ENCODE measurements at places on chromosomes 3 and 15.

DNA sequence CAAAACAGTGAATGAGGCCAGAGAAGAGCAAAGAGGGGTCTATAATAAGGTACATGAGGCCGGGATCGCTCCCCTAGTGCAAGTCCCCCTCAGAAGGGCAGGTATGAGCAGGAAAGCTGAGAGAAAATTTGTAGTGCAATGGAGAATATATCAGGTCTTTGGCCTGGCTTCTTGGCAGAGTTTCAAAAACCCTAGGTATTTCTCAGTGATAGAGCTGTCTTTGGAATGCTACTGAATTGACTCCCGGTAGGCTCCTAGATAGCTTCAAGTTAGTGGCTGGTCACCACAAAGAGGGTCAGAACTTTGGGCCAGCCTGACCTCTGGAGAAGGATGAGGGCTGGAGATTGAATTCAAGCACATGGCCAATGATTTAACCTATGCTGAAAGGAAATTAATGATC, 30.6 kb upstream of the OXTR start:
- DNase-seq = no peak

GRCh38 chr3:61182662-61183061, 68.6 kb downstream of the FHIT start:
- DNase-seq = no peak

GRCh38 chr3:46960835-46961234, 15.7 kb downstream of the CCDC12 start:
- no peak for DNase-seq

DNA sequence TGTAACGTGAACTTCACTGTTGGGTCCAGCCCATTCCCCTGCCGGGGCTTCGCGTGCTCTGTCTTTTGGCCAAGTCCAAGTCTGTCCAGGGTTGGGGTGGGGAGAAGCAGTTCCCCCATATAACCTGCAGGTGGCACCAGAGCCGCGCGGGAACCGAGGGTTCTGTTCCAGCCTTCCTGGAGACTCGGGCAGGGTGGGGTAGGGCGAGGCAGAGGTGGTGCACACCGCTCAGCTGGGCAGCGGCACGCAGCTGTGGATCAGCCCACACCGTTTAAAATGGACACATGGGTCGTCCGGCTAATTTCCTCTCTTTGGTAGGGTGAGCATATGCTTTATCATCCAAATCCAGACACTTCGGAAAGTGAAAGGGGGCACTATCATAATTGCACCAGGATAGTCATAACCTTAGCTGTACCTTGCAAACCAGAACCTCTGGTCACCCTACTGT, 118.1 kb downstream of the TBC1D2B start:
- DNase-seq = peak; percentile 81

DNA sequence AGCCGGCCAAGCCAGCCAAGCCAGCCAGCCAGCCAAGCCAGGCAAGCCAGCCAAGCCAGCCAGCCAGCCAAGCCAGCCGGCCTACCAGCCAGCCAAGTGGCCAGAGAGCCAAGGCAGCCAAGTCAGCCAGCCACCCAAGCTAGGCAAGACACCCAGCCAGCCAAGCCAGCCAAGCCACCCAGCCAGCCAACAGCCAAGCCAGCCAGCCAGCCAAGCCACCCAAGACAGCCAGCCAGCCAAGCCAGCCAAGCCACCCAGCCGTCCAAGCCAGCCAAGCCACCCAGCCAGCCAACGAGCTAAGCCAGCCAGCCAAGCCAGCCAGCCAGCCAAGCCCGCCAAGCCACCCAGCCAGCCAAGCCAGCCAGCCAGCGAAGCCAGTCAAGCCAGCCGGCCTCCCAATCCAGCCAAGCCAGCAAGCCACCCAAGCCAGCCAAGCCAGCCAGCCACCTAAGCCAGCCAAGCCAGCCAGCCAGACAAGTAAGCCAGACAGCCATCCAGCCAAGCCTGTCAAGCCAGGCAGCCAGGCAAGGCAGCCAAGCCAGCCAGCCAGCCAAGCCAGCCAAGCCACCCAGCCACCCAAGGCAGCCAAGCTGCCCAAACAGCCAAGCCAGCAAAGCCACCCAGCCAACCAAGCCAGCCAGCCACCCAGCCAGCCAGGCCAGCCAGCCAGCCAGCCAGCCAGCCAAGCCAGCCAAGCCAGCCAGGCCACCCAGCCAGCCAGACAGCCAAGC, 200.5 kb downstream of the GOLGA6L6 start:
- peak; percentile 67 for DNase-seq

DNA sequence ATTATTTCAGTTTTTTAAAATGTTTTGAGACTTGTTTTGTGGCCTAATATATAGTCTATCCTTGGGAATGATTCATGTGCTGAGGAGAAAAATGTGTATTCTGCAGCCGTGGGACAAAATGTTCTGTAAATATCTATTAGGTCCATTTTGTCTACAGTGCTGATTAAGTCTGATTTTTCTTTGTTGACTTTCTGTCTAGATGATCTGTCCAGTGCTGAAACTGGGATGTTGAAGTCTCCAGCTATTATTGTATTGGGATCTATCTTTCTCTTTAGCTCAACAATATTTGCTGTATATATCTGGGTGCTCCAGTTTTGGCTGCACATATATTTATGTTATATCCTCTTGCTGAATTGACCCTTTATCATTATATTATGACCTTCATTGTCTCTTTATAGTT, 85.2 kb downstream of the UBE2E2 start:
- DNase-seq = no peak

- DNase-seq = no peak
Measured at GRCh38 chr3:22728406-22728805, 474.7 kb upstream of the UBE2E2 start.

- no peak for DNase-seq
Measured at GRCh38 chr3:141529717-141530414, 43.0 kb downstream of the RASA2 start.
